ENCODE measurements at places on chromosomes 12 and 14.

DNA sequence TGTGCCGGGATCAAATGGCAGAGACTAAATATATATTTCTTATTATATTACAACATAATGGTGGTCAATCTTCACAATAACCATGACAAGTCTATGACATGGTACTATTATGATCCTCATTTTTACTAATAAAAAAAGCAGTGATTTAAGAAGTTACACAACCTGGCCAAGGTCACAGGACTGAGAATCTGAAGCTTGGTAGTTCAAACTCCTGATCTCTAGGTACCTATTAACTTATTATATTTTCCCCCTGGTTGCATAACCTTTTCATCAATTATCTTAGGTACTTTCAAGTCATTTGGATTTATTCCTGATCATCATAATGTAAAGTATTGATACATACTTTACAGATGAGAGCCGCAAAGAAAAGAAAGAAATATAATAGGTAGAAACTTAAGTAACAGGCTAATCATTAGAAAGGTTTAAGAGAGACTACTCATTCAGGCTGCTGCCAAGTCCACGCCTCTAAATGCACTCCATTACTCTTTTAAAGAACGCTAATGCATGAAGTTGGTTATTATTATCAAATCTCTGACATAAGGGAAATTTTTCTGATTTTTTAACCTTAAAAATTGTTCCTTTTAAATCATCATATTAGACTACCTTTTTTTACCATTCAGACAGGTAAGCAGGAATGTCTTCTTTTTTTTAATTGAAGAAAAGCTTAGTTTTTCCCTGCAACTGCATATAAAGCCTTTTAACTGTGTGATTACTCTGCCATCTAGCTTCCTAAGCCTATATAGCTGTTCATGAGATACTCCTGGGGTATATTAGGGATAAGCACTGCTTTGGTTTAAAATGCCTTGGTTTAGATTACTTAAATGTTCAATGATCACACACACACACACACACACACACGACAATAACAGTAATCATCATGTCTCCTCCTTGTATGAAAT is 35.6 kb downstream of the RPS29 start:
- no peak for DNase-seq

GRCh38 chr14:36161776-36162175 is 14.7 kb downstream of the PTCSC3 start:
- no peak for DNase-seq

DNA sequence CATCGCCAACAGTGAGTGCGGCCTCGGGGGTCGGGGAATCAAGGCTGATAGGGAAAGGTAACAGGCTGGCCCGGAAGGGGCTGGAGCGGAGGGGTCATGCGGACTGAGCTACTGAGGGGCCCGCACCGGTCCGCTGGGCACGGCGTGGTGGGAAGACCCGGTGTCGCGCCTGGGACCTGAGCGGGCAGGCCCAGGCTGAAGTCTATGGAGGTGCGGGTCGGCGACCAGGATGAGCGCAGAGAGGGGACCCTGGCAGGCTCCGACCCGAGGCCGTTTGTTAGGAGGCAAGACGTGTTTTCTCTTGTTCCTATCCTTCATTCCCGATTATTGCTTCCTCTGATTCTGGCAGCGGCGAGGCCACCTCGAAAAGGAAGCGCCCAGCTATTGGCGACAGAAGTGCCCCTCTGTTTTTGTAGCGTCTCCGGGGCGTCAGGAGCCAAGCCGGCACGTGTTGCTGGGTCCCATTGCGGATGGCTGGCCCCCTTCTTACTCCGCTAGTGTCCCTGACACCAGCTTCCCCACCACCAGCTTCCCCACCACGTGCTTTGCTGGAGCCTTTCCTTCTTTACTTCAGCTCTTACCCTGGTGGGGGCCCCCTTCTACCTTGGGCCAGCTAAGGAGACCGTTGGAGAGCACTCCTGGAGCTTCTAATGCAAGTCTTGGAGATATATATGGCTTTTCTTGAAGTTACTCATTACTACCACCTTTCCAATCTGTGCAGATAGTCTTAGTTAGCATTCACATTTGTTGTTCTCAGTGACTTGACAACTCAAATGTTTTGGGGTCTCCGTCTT is 653 bp downstream of the PA2G4 start:
- DNase-seq, result no peak

GRCh38 chr12:32334371-32334777 is 65.0 kb upstream of the FGD4 start:
- no peak for DNase-seq

DNA sequence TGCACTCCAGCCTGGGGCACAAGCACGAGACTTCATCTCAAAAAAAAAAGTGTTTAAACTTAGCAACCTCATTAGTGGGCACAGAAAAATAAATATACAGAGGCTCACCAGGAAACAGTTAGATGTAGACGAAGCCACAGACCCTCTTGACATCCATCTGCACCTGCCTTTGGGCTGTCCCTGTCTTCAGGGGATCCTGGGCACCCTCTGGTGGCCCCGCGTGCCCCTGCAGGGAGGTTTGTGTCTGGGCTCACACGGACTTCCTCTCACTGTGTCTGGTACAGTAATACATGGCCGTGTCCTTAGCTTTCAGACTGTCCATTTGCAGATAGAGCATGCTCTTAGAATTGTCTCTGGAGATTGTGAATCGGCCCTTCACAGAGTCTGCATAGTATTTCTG is 916.5 kb downstream of the TMEM121 start:
- peak; percentile 22 for DNase-seq

GRCh38 chr14:64232944-64233343 is 61.2 kb downstream of the ESR2 start:
- DNase-seq, result no peak

DNA sequence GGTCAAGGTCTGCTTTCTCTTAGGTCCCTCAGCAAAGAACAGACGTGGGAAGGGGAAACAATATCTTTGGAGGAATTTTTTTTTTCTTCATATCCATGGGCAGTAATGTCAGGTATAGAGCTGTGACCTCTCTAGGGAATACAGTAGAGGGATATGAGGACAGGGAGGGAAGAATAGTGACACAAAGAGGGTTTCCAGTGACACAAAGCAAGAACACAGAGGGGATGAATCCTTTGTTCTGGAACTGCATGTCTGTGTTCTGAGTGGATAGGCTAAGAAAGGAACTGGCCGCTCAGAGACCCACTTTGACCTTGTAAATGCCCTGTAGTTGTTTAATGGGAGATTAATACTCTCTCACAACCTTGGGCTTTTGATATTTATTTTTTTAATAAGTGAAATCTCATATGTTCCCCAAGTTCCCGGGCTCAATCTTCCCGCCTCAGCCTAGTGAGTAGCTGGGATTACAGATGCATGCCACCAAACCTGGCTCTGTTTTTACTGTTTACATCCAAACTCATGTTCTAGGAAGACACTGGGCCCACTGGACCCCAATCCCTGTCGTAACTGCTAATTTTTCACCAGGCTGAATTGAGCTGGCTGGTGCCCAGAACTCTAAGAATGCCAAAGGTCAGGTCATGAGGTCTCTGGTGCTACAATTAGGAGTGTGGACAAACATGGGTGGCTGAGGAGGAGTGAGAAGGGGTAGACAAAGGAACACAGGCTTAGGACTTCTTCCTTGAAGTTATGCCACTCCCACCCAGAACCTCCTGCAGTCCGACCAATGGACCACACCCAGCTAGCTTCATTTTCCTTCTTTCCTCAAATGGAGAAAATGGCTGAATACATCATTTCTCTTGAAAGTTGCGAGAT is 9.1 kb upstream of the PLEKHH1 start:
- DNase-seq, result no peak

DNA sequence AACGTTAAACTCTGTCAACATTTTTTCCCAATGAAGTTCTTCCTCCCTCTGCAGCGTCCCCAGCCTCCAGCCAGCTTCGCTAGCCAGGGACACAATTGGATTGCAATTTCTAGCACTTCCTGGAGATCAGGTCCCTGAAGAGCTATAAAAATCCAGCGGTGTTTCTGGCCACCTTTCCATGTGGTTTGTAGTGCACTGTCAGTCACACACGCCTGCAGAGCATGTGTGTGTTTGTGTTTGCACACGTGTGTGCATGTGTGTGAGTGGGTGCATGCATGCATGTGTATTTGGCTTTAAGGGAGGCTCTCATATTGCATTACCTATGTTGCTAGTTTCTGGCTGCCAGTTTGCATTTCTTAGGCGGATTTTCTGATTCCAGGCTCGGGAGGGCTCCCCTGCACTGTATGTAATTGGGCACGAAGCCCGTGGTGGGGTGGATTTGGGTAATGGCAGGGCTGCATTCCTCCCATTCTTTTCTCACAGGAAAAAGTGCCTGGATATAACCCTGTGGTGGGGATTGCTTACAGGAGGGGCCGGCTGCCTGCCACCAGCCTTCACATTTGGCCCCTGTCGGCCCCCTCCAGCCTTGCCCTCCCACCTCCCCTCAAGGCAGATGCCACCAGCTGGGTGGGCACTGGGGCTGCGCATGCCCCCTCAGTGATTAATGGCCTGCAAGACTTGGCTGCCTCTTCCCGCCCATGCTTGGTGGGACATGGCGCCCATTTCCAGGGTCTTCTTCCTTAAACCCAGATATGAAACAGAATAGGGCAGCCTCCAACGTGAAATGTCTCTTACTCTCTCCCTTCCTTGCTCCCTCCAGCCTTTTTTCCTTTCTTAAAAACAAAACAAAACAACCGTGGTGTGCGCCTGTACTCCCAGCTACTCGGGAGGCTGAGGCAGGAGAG is 74.0 kb downstream of the TSPAN9 start:
- DNase-seq, result no peak

GRCh38 chr14:71539650-71540285 is 392.5 kb upstream of the RGS6 start:
- DNase-seq, result no peak

GRCh38 chr12:65608319-65608916 is 215.9 kb upstream of the HMGA2 start:
- no peak for DNase-seq

DNA sequence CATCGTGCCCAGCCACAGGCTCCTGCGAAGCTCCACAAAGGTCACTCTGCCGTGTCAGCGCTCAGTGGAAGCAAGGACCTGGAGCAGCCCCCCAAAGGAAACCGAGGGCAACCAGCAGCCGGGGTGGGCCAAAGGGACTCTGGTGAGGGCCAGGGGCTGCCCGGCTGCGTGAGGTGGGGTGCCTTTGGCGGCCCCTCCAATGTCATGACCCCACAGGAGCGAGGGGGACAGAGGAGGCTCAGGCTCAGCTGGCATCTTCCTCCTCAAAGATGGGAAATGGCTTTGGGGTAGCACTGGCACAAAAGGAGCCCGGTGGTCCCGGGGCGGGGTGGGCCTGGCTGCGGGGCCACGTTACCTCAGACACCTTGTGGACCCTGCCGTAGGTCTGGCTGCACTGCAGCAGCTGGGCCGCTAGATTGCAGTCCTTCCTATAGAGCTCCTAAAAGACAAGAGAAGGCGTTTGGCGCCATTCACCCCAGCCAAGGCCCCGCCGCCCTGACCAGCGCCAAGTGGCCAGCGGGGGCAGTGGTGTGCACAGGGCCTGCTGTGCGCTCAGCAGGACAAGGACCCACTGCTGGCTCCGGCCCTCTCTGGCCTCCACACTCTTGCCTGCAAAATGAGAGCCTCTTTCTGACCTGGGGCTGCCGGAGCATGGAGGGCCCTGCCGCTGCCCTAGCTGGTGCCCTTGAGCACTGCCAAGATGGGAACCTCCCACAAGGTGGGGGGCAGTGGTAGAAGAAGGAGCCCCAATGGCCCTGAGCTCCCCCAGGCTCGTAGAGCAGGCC is 46.9 kb downstream of the BEGAIN start:
- no peak for DNase-seq

DNA sequence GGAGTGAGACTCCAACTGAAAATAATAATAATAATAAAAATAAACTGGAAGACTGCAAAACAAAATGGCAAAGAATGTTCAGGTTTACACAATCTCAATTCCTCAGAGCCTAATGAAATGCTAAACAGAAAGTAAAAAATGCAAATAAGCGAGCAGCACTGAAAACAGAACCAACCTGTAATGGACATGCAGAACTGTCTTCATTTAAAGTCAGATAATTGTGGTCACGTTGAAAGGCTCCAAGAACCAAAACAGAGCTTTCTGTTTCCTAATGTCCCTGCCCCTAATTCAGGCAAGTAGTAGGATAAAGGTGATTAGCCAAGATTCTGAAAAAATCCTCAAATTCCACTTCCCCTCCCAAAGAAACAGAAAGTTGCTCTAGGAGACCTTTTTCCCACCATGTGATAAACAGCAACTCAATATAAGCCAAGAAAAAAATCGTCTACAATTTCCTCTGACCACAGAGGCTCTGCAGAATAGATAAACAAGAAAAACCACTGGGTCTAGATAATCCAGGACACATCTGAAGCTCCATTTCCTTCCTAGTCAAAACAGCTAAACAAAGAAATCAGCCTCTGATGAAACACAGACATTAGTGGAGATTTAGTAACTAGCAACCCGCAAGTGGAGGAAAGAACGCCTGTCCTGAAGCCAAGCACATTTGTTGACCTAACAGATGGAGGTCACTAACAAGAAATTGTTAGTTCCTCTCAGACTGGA is 3.0 kb downstream of the MIS18BP1 start:
- DNase-seq, result no peak

DNA sequence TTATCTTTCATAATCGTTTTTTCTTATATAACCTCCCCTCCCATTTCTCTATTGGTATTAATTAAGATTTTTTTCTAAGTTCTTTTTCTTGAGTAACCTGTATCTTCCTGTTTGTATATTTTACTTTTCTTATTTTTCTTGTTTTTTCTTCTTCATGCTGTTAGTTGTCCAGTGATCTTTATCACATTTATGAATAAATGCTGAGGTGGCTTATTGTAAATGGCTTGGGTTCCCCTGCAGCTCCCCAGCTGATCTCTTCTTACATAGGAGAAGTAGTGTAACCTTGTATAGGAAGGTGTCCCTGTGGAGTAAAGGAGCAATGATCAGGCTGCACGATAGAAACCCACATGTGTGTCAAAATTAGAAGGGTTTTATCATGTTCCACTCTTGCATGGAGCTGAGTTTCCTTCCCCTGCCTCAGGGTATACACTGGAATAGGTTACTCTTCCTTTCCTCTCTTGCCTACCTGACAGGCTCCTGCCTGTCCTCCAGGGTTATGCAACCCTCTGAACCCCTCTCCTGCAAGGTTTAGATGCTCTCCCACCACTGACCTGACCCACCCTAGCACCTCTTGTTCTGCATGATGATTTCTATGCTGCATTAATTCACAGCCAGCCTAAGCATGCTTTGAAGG is 334.8 kb upstream of the RGS6 start:
- no peak for DNase-seq

Data from activated T-helper 1 cell treated with anti-CD3 and anti-CD28 coated beads, Interleukin-2, amount 50 U/mL, for 16 hours (primary cell).